Stomach (tissue), 19 donors: ENCODE measurements at places on chromosomes 3 and 15. TPM values are rescaled to one million over a fixed set of nuclear protein-coding genes. Genes with fewer than 3 reads are reported as not detected.

Gene FAM107A
- 4.7 TPM for total RNA-seq

Gene DLL4
- total RNA-seq = 1.8 TPM

Gene FEZF2
- total RNA-seq = not detected

Gene MASP1
- not detected for total RNA-seq

Gene FAM162A
- total RNA-seq = 25.8 TPM

Gene PAK6
- total RNA-seq = 2.6 TPM

Gene MUC4
- 355 TPM for total RNA-seq

Gene SLC25A36
- 135 TPM for total RNA-seq

Gene ARHGEF26
- total RNA-seq = 20.4 TPM

Gene SNX33
- total RNA-seq = 23.9 TPM

Gene HRG
- total RNA-seq = not detected

Gene SAMD7
- total RNA-seq = not detected

Gene C3orf80
- 1.9 TPM for total RNA-seq

Gene LSMEM2
- not detected for total RNA-seq

Gene CYB561D2
- total RNA-seq = not detected

Gene PIGX
- total RNA-seq = 18.7 TPM

Gene TBC1D5
- 75.1 TPM for total RNA-seq

Gene GNB4
- 43.2 TPM for total RNA-seq

Gene CPN2
- not detected for total RNA-seq

Gene FBXO40
- total RNA-seq = not detected

Gene SLC27A2
- 2.9 TPM for total RNA-seq

Gene SI
- total RNA-seq = 17.4 TPM

Gene CSTA
- total RNA-seq = not detected
